Renal cortex interstitium (tissue), 15 donors: ENCODE measurements at places on chromosomes 3 and 15. TPM values are rescaled to one million over a fixed set of nuclear protein-coding genes. Genes with fewer than 3 reads are reported as not detected.

The DNAJB11 gene
- 70.0 TPM for polyA plus RNA-seq

DNA sequence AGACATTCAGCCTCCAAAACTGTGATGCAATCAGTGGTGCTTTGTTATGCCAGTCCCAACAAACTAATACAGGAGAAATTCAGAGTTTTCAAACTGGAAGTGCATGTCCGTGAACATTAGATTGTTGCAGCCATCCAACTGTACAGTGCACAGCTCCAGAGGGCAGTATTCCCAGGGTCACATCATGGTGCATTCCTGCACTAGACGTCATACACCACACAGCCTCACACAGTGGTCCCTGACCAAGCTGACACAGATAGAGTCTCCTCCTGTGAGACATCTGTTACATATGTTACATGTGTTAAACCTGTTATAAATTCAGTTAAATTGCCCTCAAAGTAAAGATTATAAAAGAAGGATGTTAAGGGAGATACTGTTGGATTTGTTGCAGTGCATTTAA is 209.0 kb downstream of the LRRN1 start:
- DNase-seq, result no peak

DNA sequence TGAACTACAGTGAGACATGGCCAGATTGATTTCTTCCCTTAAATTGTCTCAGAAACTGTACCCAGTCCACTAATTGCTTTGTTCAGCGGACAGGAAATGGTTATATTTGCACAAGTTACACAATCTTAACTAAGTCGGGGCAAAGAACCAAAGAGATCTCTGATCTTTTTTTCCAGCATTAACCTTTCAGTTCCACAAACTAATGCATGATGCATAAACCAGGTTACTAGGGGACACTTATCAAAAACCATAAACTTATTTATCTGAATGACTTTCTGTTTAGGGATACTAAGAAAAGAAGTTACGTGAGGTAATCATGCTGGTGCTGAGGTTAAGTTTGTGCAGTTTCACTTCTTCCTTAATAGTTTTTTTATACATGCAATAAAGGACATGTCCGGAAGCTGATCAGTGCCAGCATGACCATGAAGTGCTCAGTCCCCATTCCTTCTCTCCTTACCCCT is 22.4 kb downstream of the FNDC3B start:
- no peak for DNase-seq

The GABRA5 gene
- 0.50 TPM for polyA plus RNA-seq

DNA sequence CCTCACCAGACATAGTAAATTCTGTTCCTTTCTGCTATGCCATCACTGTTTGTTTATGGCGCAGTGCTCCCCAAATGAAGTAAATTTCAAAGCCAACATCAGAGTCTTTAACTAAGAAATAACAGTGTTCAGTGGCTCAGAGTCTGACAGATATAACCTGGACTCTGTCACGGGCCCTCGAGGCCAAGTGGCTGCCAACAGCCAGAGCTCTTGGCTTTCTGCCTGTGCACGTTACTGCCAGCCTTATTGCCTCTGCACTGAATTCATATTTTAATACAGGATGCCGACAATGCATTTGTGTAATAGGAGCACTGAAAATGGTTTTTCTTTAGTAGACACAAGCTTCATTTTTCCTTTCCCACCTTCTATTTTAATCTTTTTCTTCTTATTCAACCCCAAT is 219.9 kb downstream of the NLGN1 start:
- no peak for DNase-seq

The ISLR2 gene
- 0.68 TPM for polyA plus RNA-seq

- DNase-seq, result no peak
These were observed 117.5 kb downstream of the OPA1 start for GRCh38 chr3:193710286-193711165.

- DNase-seq, result no peak
These were observed 722 bp upstream of the CCDC50 start for GRCh38 chr3:191328383-191328961.

- no peak for DNase-seq
These were observed 2.7 kb upstream of the DCAF1 start for GRCh38 chr3:51502562-51502910.

DNA sequence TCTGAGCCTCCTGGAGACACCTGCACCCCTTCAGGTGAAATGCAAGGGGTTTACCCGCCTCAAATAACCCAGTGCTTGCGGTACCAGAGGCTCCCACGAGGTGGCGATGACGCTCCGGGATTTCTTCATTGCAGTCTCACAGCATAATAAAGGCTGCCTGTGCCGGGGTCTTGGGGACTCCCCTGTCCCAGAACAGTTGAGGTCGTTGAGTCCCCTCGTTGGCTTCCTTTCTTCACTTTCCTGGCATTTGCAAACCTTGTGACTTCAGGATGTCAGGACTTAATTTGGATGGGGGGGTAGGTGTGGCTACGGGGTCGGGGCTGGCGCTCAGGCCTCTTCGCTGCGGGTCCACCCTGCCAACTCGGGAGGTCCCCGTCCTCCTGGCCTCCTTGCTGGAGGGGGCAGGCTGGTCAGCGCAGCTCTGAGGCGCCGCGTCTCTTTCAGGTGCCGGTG is 1.3 kb downstream of the GNAT1 start:
- peak; percentile 70 for DNase-seq

DNA sequence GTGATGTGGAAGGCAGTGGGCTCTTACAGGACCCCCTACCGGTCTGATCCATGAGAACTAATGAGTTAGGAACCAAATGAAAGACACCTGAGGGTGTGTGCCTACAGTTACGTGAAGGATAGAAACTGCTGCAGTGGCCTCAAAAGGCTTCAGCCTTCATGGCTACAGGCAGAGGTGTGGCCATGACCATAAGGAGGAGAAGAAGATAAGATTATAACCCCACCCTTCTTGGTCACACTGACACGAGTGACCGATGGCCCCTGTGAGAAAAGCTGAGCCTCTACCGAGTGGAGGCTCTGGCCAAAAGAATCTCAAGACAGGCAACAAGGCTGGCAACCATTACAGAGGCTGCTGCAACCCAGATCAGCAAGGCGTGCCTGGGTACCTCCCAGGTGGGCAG is 6.3 kb downstream of the RFT1 start:
- no peak for DNase-seq

The IMPG2 gene
- polyA plus RNA-seq, result 0.37 TPM

DNA sequence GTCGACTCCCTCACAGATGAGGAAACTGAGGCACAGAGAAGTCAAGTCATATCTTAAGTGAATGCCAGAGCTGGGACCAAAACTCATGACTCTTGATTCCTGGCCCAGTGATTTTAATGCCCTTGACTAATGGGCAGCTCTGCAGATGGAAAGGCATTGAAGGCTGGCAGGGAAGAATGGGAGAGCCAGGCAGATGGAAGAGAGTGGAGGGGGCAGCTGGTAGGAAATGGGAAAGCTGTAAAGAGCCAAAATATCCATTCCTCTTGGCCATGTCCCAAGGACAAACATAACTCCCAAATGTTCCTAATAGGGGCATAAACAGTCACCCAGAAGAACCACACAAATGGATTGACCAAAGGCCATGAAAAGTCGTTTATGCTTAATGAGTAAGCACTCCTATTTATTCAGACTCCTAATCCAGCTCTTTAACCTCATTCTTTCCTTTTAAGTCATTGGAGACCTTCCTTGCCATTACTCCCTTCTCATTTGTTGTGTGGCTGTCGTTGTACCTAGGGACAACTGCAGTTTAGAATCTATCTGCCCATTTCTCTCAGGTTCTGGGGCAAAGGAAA is 330.5 kb upstream of the ROPN1 start:
- no peak for DNase-seq

GRCh38 chr15:89206908-89207331 is 14.5 kb downstream of the RLBP1 start:
- no peak for DNase-seq

GRCh38 chr15:39029741-39030140 is 465.1 kb upstream of the RASGRP1 start:
- DNase-seq, result no peak

The IL17RD gene
- 60.5 TPM for polyA plus RNA-seq

DNA sequence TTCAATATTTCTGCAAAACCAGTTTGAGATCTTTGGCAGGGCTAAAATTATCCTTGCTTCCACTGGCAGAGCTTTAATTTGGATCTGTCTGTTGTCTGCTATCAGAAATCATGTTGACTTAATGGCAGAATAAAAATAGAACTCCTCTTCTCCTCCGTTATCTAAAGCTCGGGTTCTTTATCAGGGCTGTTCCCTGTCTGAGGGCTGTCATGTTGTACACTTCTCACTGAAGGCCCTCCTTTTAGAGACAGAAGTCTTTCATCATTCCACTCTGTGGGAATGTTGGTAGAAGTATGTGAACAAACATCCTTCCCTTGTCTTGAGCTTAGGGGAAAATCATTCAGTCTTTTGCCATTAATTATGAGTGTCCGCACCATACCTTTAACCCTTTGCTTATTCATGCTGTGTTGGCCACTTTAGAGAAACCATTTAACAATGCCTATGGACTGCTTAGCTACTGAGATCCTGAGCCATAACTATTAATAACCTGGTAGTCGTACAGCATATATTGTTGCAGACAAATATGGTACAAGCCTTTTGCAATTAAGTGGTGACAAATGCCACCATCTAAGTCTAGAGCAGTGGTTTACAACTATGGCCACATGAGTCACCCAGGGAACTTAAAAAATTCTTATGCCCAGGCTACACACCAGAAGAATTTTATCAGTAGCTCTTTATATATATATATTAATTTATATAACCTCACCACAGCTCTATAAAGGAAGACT is 226.0 kb upstream of the TPM1 start:
- DNase-seq, result no peak

DNA sequence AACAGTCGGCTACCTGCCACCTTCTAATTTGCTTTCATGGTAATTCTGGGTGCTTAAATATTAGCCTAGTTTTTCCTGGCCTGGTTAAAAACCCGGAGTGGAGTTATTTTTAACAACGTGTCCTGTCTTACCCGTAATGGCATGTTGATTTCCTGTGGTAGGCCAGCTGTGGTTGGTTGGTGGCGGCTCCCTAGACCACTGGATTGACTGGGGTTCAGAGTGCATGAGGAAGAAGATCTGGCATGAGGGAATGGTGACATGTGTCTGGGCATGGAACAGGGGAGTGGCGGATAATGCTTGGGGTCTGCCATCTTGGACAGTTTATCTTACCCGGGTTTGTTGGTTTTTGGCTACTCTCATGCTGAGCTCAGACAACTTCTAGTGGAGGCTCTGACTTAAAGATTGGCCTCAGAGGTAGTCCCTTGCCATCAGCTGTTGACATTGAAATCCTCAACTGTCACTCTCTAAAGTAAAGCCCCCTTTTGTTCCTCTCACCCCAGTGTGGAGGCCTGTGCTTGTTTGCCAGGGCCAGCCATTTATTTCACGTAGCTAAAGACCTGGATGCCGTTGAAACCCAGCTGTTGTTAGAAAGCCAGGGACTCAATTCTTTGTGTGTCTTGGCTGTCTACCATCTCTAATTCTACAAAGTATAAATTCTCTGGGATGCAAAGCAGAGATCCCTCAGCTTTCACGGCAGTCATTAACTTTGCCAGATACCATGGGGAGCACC is 81.6 kb downstream of the DNASE1L3 start:
- no peak for DNase-seq

DNA sequence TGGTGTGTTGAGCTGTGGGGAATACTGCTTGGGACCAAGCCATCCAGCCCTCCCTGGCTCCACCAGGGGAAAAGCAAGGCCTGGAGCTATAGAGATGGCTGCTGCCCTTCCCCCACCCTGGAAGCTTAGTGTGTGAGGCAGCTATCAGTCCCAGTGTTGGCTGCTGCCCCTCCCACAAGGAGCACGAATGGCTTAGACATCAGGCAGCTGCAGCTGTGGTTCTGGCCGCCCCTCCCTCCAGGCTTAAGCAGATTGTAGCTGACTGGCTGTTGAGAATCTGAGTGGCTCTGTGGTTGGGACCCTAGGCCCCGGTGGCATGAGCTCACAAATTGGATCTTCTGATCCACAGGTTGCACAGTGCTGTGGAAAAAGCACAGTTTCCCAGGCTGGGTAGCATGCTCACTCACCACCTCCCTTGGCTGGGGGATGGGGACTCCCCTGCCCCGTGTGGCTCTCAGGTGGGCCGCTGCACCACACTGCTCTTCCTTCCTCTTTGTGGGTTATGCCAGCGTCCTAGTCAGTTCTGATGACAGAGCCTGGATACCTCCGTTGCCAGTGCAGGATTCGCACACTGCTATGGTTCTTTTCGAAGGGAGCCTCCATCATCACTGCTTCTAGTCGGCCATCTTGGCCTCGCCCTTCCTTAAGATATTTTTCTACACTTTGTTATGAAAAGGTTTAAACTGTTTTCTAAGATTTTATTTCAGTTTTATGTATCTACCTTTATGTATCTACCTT is 21.2 kb upstream of the SUCNR1 start:
- no peak for DNase-seq

The ILDR1 gene
- 6.9 TPM for polyA plus RNA-seq

- no peak for DNase-seq
These were observed 14.0 kb upstream of the DLL4 start for GRCh38 chr15:40915116-40915661.

DNA sequence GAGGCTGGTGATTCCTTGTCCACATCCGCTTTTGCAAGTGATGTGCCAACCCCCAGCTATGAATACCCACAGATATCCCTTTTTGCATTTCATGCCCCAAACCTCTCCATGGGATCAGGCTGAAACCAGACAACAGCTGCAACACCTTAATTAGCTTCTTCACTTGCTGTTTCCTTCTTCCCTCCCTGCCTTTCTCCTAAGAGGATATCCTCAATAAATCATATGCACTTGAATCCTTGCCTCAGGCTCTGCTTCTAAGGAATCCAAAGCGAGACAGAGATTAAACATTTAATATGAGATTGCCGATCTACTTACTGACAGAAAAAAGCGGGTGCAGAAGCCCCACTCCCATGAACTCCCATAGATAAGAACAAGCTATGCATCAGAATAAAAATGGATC is 138.1 kb downstream of the CNTN6 start:
- no peak for DNase-seq

- DNase-seq, result no peak
These were observed at the start of gene DGKG for GRCh38 chr3:186361762-186362536. DGKG (minus strand) TSS chr3:186362234; CDS start chr3:186320459, 41,775 bp downstream.

The ARHGAP31 gene
- 14.2 TPM for polyA plus RNA-seq

DNA sequence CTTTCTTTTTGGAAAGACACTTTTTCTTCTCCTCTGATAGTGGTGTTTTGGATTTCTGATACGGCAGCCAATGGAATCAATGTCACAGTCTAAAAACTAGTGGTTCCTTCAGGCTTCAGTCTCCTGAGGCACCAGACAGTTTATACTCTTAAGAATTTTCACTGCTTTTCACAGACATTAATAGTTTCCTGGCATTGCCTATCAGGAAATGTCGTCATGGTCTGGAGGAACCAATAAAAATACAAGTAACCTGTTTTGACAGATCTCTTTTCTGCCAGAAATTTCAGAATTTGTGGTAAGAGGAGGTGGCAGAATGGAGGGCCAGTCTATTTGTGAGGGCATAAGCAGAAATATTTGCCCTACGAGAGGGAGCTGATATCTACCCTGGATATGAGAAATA is 44.8 kb downstream of the FILIP1L start:
- DNase-seq, result no peak

The STXBP5L gene
- polyA plus RNA-seq, result 0.30 TPM
